ENCODE measurements at places on chromosomes 12 and 14.

DNA sequence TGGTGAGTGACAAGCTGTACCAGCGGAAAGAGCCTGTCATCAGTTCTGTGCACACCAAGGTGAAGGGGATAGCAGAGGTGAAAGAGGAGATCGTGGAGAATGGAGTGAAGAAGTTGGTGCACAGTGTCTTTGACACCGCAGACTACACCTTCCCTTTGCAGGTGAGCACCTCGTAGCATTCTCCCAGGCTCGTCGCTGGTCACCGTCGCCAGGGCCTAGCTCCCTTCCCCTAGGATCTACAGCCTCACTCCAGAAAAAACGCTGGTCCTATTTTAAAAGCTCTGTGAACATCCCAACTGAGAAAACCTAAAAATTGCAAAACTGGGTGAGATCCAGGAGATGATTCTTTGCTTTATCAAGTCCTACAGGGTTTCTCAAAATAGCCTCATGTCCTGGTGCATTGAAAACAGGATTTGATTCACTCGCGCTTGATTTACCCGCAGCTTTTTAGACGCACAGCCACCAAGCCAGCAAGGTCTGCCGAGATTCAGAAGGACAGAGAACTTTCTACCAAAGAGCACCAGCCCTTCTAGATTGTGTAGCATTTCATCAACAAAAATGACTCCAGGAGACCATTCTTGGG lies 22.2 kb downstream of the P2RX7 start:
- no peak for DNase-seq

GRCh38 chr12:86723326-86723725 lies 467.1 kb upstream of the MGAT4C start:
- DNase-seq, result no peak

- DNase-seq, result no peak
Measured at GRCh38 chr12:87529413-87529812, 499.8 kb downstream of the C12orf50 start.

DNA sequence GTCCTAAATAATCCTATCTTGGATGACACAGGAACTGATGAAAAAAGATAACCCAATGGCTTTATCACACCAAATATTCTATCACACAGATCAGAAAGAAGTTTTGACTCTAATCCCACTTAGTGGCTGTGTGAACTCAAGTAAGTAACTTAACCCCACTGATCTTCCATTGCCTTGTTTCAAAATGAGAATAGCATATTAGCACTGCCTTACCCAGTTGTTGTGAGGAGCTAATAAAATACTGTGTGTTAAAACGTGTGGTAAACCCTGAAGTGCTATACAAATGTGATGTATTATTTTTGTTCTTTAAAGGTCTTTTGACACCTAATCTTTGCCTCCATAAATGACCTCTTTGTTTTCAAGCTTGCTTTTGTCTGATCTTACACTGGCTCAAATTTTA lies 60.9 kb upstream of the ARID2 start:
- no peak for DNase-seq

DNA sequence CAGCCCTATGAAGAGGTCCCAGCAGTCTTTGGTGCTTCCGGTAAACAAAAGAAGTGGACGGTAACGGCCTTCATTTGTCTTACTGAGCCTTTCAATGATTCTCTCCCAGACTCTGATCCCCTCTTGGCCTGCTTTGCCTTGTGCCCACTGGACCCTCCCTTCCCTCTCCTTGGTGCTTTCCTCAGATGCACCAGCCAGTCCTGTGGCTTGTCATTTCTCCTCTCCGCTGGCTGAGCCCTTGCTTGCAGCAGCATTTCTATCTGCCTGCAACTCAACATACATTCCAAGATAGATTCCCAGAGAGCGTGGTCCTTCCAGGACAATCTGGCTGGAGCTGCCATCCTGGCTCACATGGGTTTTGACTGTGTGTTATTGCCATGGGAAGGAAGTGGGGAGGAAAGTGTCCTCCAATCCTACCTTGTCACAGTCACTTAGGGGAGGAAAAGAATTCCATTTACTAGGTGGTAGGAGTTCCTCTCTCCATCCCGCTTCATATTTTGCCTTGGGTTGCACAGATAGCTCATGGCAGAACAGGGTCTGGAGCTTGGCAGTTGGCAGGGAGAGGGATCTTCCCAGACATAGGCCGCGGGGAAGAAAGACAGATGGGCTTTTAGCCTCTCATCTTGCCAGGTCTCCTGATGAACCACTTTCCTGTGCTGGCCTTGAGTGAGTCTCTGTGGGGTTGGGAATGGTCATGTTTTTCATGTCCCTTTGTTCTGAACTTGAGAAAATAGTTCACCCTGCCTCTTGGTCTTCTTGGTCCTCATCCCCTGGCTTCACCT lies 92.8 kb upstream of the KCNA1 start:
- DNase-seq, result no peak

DNA sequence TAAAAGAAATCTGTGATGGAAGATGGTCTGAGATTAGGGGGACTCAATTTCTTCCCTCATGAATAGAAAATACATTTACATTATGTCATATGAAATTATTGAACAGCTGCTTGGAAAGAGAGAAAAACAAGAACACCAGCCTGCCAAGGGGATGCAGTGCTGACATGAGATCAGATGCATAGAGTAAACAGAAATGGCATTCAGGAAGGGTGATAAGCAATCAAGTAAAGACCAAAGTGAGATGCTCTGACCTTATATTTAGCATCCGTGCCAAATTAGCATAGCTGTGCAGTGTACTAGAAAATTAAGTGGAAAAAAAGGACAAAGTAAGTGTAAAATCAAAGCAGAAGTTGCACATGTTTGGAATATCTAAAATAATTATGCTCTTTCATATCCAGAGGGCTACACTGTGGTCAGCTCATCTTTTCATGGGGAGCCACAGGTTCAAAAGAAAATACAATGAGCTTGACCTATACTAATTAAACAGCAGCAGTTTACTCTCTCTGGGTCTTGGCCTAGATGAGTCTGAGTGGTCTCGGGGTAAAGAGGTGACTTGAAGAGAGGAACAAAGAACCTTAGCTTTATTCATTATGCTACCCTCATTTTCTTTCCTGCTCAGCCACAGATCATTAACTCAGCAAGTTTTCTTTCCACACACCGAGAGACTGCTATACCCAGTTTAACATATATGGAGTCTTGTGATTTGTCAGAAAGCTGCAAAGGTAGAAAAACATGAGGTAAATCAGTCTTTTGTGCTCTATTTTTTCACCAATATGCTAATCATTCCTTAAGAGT lies 359.4 kb upstream of the FOXG1 start:
- no peak for DNase-seq

DNA sequence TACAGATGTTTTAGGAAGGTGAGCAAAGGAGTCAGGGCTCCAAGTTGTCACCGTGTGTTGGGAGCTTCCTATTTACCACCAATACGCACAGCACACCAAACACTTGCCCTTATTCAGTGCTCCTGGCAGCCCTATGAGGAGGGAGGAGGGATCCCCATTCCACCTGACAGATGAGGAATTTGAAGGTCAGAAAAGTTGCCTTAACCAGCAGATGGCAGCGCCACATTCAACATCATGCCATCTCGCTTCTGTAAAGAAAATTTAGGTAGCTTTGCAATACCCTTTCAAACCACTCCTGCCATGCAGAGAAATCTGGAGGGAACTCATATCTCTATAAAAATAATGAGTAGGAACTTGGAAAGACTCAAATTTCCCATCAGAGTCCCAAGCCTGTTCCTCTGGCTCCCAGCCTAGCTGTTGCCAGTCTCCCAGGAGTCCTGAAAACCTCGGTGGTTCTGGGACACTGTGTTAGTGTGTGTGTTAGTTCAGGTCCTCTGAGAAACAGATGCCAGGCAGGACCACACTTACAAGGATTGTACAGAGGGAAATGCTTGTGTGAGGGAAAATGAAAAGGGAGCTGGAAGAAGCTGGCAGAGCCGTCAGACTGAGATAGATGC lies 410.5 kb downstream of the MED13L start:
- DNase-seq, result no peak

DNA sequence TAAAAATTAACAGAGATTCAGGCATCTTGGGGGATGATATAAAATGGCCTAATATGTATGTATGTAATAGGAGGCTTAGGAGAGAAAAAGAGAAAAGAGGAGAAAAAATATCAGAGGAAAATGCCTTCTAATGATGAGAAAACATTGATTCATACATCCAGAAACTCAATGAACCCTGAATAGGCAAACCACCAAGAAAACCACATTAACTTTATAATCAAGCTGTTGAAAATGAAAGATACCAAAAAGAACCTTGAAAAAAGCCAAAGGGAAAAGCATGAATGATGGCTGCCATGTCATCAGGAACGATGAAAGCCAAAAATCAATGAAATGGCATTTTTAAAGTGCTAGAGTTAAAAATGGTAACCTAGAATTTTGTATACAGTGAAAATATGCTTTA lies 180.2 kb downstream of the EPS8 start:
- no peak for DNase-seq

- no peak for DNase-seq
Measured at GRCh38 chr14:89175881-89176799, 240.9 kb downstream of the FOXN3 start.

DNA sequence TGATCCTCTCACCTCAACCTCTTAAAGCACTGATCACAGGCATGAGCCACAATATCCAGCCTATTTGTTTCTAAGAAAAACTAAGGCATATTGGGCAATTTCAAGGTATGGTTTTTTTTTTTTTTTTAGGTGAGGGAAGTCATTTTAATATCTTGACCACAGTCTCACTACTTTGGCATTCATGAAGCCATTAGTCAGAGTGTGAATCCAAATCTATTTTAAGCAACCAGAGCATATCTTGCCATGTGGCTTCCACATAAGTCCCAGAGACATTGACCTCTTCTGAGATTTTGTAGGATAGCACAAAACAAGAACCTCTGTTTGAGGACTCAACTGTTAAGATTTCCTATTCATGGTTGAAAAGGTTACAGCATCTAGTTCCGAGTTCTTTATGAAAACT lies 130.3 kb upstream of the RBM19 start:
- DNase-seq, result no peak

- DNase-seq, result no peak
Measured at GRCh38 chr14:68695856-68696255, 97.0 kb downstream of the ZFP36L1 start.

All from effector CD4-positive, alpha-beta T cell (primary cell).